ENCODE measurements at places on chromosomes 12 and 14.

DNA sequence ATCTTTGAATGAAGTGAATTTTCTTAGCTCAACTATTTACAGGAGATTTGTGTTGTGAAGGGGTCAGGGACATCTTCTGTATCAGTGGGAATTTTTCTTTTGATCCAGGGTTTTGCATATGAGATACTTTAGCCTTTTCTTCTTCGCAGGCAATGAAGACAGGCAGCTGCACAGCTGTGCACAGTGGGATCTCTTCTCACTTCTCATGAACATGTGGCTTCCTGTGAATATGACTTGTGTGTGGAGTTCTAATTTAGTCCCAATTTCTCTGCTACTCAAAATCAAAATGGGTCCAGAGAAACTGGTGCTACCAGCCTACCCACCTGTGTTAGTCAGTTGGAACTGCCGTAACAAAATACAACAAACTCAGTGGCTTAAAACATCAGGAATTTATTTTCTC, 37.8 kb downstream of the ARF6 start:
- no peak for DNase-seq

- DNase-seq = no peak
Measured at GRCh38 chr12:39341179-39341578, 101.7 kb downstream of the KIF21A start.

DNA sequence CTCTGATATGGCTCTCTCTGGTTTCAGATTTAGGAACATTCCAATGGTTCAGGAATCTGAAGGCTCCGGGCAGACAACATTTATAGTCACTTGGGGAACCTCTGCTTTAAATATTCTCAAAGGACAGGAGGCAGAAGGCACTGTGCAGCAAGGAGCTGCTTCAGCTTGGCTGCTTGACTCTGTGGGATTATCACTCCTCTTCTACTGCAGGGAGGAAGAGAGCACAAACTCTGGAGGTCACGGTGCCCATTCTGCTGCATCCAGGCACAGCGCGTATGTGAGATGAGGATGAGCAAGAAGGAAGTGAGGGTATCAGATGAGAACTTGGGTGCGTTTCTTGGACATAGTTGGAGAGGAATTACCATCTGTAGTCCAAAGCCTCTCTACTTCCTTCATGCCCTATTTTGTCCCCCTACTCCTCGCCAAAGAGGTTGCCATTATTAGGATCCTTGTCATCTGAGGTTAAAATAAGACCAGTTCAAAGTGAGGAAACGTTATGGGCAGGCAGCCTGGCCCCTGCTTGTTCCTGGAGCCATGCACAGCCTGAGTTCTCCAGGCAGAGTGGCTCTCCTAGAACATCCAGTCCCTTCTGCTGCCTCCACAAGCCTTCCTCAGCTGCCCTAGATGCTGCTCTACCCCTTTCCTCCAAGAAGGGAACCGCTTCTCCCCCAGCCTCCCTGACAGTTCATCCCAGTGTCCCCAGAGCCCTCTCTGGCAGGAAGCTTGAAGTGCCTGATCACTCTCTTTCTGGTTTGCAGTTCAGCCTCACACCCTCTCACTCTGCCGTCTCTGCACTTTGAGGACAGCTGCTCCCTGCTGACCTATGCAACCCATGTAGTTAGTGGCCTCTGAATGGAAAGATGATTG, 12.5 kb downstream of the FGF6 start:
- DNase-seq = no peak

- peak; percentile 59 for DNase-seq
Measured at GRCh38 chr12:116599285-116600136, 40.3 kb downstream of the MAP1LC3B2 start.

DNA sequence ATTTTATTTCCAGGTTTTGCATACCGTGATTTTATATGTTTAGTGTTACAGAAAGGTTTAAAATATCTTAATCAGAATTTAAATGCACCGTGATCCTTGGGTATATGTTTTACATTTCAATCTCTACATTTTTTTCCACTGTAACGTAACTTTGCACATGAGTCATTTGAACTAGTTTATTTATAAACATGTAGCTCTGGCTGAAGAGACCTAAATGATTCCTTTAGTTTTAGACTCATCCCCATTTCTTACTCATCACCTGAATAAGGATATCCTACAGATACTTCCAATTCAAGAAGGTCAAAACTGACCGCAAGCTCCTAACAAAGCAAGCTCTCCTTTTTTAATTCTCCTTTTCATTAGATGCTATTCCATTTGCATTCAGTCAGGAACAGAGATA, 42.7 kb upstream of the SLC6A15 start:
- DNase-seq = no peak
